ENCODE measurements at places on chromosomes 12 and 14. TPM values are rescaled to one million over a fixed set of nuclear protein-coding genes. Genes with fewer than 3 reads are reported as not detected.
A peak's percentile ranks its signal among the peaks of the same experiment; 100 is the strongest.

WSCD2 gene
- 0.48 TPM for polyA plus RNA-seq

DNA sequence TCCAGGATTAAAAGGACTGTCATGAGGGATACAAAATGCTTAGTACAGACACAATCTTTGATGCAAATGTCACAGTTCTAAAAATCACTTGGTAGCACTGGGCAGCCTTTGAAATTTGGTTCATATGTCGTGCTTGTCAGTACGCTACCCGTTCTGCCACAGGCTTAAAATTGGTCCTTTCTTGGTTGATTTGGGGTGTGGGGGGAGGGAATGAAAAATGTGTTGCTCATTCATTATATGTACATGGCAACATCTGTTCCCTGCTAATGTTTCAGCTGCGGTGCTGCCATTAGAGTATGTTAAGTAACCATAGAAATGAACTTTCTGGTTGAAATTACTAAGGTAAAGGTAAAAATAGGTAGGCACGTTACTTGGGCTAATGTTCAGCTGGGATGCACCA lies 155.4 kb upstream of the ARHGAP5 start:
- no peak for DNase-seq

DNA sequence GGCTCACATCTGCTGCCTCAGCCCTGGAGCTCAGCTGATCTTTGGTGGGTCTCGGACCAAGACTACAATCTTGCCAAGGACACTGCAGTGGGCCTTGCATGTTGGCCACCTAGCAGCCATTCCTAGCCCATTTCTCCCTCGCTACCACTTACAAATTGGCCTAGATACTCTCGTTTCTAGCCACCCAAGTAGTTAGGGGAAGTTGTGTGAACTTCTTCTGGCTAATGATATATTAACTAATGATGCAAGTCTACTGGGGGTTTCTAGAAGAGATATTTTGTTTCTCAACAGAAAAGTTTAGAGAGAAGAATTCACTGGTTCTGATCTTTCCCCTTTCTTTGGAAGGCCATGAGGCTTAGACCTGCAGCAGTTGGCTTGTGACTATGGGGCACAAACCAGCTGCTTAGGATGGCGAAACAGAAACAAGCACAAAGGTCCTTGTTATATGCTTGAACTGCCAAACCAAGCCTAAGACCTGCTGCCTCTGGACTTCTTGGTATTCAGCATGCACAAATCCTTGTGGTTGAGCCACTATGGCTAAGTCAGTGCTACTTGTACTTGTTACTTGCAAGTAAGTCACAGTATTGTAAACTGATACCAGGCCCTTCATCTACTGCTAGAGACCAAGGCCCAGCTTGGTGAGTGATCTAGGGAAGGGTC lies 30.5 kb upstream of the GPATCH2L start:
- DNase-seq: no peak

GRCh38 chr12:123253641-123254459 lies 17.8 kb downstream of the CDK2AP1 start:
- peak; percentile 59 for DNase-seq

CEP170B gene
- polyA plus RNA-seq: 8.4 TPM

HOXC9 gene
- polyA plus RNA-seq: not detected

- DNase-seq: no peak
Measured at GRCh38 chr14:73460691-73461127, 2.4 kb upstream of the NUMB start.

- DNase-seq: no peak
Measured at GRCh38 chr14:49619730-49620129, 696 bp downstream of the RPL36AL start.

DTX1 gene
- polyA plus RNA-seq: 1.2 TPM

GRCh38 chr14:85531587-85532373 lies 1.8 kb downstream of the FLRT2 start:
- DNase-seq: peak; percentile 90

GRCh38 chr14:67186172-67186768 lies 3.0 kb upstream of the GARIN2 start:
- DNase-seq: no peak

DNA sequence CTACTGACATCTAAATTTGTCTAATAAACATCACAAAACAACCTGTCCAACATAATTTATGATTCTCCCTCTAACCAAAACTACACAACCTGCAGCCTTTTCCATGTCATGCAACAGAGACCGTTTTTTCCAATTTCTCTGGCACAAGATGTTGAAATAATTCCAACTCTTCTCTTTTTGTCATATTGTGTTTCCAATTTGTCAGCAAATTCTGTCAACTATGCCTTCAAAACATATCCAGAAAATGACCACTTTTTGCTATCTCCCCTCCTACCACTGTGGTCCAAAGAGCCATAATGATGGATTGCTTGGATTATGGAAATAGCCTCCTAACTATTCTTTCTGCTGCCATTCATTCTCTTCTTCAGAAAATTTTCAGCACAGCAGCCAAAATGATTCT lies 31.3 kb upstream of the SSTR1 start:
- no peak for DNase-seq

GRCh38 chr12:6040815-6041214 lies 83.7 kb downstream of the VWF start:
- no peak for DNase-seq

- no peak for DNase-seq
Measured at GRCh38 chr12:124586756-124587155, 19.3 kb upstream of the NCOR2 start.

GRCh38 chr12:50070314-50071060 lies 13.1 kb downstream of the ASIC1 start:
- DNase-seq: peak; percentile 87

DNA sequence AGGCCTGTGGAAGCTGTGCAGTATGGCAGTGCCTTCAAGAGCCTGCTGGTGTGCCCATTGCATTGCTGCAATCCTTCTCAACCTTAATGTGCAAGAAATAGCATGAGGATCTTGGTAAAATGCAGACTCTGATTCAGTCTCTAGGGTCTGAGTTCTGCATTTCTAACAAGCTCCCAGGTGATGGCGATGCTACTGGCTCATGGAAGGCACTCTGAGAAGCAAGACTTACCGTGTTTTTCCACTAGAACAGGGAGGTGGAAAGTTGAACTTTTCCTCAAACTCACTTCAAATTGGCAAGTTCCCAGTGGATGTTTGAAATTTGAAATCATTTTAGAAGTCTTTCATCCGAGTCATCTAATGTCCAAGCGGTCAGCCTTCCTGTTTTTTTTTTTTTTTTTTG lies 55.5 kb downstream of the MYRFL start:
- DNase-seq: no peak

CLEC6A gene
- not detected for polyA plus RNA-seq

MUCL1 gene
- polyA plus RNA-seq: 1.5 TPM

DNA sequence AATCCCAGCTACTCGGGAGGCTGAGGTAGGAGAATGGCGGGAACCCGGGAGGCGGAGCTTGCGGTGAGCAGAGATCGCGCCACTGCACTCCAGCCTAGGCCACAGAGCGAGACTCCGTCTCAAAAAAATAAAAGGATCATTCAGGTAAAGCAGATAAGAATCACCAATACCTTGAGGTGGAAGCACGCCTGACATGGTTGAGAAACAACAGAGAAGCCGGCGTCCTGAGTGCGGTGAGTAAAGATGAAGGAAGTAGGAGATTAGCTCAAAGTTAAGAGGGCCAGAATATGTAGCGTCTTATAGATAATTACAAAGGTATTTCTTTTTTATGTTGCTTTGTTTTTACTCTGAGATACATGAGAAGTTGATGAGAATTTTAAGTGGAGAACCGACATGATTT lies 14.7 kb downstream of the CLEC7A start:
- no peak for DNase-seq

WDHD1 gene
- 0.68 TPM for polyA plus RNA-seq

DNA sequence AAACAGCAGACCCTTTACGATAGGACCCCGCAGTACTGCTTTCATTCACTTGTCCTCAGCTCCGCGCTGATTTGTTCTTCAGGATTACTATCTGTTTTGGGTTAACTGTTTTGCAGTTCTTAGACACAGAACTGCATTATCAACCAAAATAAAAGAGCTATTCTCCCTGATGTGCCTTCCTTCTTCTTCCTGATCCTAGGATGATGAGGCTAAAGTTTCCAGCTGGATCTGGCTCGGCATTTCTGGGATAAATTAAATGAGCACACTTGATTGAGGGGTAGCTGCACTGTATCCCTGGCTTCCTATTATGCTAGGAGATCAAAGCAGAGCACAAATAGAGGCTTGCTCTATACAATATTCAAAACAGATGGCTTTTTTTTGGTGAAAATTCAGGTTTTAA lies 165.7 kb downstream of the FBXL14 start:
- DNase-seq: no peak

- DNase-seq: no peak
Measured at GRCh38 chr12:51818566-51819300, 29.8 kb downstream of the FIGNL2 start.

DCD gene
- polyA plus RNA-seq: not detected

CPNE6 gene
- polyA plus RNA-seq: 0.16 TPM

DNA sequence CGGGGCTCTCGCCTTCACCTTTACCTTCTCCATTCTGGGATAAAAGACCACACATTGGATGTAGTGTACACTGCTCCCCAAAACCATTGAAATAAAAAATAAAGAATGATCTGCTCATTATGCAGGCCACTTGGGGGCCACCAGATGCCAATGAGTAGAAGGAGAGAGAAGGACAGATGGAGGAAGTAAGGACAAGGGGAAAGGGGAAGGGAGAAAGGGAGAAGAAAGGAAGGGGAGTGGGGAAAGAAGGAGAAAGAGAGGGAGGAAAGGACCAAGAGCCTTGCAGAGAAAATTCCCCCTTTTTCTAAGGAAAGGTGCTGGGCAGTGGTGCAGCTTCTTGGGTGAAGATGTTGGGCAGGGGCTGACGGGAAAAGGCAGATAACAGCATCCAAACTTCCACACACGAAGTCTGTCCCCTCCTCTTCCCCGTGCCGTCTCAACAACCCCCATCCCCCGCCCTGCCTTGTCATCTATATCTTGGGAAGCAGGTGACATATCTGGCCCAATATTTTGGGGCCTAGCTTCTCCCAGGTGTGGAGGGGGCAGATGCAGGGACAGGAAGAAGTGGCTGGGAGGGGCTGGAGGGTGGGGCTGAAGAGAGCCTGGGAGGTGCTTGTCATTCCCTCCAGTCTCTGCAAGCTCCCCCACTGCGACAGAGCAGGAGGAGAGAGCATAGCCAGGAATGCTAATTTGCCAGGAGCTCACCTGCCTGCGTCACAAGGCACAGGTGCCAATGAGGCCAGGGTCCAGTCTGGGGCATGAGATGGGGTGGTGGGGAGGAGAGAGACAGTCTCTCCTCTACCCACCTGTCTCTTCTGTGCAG lies 107.5 kb downstream of the SINHCAF start:
- DNase-seq: no peak

DNA sequence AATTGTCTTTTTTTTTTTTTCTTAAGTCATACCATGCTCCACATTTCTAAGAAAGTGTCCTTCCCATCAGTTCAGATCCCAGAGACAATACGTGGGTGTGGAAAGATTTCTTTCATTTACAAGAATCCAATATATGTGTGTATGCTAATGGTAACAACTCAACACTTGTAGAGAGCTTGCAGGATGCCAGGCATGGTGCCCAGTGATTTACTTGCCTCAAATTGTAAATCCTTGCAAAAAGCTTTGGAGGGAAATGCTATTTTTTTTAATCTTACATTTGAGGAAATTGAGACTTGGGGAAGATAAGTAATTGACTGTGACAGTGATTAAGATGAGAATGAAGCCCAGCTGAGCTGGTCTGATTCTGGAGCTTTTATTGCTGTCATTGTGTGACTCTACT lies 1264.6 kb upstream of the SEL1L start:
- DNase-seq: no peak
